ENCODE measurements at places on chromosomes 13 and 19.

DNA sequence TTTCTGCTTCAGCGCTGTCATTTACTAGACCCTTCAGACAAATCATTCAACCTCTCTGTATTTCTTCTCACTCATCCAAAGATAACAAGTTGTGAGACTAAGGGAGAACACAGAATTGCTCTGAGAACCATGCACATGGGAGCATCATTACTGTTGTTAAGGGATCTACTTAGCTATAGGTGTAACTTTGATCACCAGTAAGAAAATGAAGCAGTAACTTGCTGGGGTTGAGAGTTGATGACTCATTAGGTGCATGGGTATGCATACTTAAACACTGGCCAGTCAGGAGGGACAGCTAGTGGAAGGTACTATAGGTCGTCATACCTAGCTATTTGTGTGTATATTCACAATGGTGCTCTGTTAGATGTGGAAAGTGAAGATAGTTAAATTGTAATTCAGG lies 61.5 kb downstream of the B3GLCT start:
- DNase-seq = no peak

DNA sequence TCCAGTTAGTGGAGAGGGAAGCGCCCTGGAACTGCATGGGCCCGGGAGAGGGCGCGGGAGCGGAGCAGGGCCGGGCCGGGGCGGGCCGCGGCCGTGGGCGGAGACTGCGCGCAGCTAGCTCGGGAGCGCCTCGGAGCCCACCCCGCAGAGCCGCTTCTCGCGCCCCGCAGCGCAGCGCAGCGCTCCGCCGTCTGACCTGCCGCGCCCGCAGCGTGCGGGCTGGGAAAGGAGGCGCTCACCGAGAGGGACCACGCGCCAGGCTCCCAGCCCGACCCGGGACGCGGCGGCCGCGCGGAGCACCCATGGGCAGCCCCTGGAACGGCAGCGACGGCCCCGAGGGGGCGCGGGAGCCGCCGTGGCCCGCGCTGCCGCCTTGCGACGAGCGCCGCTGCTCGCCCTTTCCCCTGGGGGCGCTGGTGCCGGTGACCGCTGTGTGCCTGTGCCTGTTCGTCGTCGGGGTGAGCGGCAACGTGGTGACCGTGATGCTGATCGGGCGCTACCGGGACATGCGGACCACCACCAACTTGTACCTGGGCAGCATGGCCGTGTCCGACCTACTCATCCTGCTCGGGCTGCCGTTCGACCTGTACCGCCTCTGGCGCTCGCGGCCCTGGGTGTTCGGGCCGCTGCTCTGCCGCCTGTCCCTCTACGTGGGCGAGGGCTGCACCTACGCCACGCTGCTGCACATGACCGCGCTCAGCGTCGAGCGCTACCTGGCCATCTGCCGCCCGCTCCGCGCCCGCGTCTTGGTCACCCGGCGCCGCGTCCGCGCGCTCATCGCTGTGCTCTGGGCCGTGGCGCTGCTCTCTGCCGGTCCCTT lies at the start of gene MLNR:
MLNR (plus strand) TSS at position 303 of the 820 bp plus-strand sequence; CDS start at position 303, 0 bp downstream.
- no peak for DNase-seq

GRCh38 chr19:54434112-54434872 lies 14.7 kb upstream of the LENG8 start:
- no peak for DNase-seq

DNA sequence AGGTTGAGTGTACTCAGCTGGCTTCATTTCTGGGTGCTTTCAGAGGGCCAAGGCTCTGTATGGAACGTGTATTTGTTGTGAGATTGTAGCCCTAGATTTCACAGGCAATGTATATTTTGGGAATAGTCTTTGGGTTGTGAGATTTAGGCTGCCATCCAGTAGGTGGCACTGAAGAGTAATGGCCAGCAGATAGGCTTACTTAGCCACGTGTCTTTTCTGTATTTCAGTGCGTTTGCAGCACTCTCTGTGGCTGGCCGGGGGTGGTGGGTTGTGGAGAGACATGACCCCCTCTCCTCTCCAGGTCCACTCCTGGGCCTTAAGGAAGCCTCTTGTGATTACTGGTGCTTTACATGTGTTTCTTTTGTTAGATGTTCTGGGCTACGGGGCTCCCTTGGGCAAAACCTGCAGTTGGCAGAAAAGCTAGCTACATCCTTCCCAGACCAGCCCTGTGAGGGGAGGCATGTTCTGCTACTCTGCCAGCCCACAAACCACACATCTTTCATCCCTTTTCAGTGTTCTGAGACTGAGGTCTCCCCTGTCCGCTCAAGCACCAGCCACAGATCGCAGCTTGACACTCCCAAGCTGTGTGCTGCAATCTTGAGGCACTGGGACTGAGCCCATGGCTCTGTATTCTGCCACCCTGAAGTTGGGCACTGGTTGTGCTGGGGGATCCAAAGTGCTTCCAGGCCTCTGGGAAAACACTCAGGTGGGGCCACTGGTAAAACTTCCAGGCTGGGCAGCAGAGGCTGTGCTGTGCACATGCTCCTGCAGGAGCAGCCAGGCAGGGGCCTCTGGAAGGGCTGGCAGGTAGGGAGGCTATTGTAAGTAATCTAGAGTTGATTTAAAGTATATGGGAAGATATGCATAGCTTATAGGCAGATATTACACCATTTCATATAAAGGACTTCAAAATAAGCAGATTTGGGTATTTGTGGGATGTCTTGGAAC lies 1096.8 kb upstream of the PCDH20 start:
- no peak for DNase-seq

- DNase-seq = no peak
These were observed 21.3 kb upstream of the UQCR11 start for GRCh38 chr19:1626417-1627010.

- DNase-seq = no peak
These were observed 1.1 kb upstream of the ZNF581 start for GRCh38 chr19:55642153-55643002.

- no peak for DNase-seq
These were observed 26.3 kb downstream of the SAE1 start for GRCh38 chr19:47156861-47157430.

GRCh38 chr19:14112809-14113385 lies 4.7 kb downstream of the PRKACA start:
- no peak for DNase-seq

DNA sequence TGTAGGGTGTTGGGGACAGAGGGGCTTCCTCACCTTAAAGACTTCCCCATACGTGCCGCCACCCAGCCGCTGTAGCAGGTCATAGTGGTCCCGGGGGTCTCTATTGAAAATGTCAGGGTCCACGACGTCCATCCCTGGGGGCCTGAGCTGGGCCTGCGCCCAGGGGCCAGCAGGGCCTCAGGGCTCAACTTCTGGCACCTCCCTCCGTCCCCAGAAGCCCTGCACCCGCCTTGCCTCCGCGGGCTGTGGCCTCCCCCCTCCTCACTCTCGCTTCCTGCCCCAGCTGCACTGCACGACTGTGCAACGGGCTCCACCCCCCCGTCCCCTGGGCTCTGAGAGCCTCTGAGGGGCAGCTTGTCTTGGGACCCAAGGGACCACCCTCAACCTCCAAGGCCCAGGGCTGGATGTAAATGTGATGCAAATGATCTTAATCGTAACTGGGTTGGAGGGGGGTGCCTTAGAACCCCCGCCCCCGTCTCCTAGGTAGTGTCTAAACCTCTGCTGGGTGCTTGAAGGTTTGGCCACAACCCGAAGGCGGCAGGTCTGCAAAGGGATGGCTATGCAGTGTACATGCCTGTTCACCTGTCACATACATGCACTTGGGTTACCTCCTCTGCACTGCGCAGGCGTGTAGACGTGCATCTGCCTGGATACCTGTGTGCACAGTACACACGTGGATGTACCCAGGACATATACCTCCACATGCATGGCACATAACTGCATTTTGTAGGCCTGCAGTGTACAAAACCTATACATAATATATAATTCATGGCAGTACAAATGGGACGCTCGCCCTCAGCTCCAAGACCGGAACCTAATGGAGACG lies at the start of gene MAP4K1:
MAP4K1 (minus strand) TSS at position 190 of the 826 bp plus-strand sequence; CDS start at position 132, 58 bp downstream.
- no peak for DNase-seq

DNA sequence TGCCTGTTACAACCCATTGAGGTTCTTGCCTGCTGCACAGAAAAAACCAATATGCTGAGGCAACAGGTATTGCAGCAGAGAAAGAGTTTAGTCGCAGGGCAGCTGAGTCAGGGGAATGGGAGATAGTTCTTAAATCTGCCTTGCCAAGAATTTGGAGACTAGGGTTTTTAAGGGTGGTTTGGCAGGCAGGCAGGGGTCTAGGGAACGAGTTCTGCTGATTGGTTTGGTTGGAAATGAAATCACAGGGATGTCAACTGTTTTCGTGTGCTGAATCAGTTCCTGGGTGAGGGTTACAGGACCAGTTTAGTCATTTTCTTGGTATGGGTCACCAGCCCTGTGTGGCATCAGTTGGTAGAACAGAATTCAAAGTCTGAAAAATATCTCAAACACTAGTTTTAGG lies 36.6 kb downstream of the PDS5B start:
- DNase-seq = no peak

DNA sequence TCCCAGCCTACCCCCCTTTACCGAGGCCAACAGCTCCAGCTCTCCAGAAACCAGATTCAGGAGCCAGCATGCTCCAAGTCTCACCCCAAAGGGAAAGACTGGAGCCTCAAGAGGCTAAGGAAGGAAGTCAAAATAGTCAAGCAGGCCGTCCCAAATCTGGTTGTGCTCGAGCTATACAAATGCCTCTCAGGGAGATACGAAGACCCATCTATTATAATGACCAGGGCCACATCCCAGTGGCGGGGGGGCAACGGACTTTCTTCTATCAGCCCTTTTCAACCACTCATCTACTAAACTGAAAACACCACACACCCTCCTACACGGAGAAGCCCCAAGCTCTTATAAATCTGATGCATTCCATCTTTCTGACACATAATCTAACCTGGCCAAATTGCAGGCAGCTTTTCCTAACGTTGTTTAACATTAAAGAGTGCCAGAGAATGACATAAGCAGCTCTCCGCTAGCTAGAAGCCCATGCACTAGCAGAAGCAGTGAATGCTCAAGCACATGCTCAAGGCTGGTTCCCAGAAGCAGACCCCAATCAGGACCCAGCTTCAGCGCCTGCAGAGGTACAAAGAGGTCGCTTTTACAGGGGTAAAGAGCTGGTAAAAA lies 104.6 kb upstream of the ZNF98 start:
- no peak for DNase-seq

- no peak for DNase-seq
These were observed 1378.7 kb upstream of the PRR20A start for GRCh38 chr13:55761986-55762385.

DNA sequence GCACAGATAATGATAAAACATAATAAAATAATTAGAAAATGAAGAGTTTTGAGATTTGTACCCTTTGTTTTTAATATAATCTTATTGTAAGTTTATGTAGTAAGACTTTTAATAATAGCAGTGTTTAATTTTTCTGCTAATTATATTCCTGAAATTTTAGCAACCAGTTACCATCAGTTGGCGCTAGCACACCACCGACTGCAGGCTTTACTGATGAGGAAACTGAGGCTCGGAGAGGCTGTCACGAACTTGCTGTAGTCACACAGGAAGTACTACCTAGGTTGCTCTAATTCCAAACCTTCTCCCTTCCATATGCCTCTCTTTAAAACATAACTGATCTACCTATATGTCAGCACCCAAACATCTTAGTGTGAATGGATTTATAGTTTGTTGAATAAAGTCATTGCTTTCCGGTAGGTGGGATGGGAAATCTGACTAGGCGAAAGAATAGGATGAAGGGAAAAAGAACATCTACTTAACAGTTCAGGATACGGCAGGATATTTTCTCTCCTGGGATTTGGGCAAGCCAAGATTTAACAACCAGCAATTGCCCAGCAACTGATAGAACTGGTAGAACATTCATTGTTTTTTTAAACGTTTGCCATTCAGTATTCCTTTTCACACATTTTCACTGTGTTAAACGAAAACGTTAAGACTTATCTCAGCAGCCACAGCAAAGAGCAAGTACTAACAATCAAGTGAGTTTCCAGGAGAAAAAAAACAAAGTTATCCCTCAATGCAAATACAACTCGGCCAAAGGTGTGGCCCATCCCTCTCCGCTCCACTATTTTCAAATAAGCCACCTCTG lies 822 bp upstream of the RFXAP start:
- no peak for DNase-seq

DNA sequence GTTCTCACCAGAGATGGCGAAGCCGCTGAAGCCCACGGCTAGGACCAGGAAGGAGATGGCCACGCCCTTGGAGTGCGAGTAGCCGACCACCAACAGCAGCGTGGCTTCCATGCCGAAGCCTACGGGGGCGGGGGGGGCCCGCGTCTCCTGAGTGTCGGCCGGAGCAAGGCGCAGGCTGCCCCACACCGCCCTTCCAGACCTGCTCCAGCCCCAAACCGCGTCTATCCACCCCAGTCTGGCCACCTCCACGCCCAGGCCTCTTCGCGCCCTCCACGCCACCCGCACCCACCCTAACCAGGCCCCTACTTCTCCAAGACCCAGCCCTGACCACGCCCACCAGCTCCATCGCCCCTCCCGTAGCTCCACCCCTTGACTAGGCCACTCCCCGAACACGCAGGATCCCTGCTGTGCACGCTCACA lies 6.2 kb downstream of the GFY start:
- DNase-seq = no peak

- no peak for DNase-seq
These were observed 72.8 kb upstream of the PCDH8 start for GRCh38 chr13:52921194-52921593.

DNA sequence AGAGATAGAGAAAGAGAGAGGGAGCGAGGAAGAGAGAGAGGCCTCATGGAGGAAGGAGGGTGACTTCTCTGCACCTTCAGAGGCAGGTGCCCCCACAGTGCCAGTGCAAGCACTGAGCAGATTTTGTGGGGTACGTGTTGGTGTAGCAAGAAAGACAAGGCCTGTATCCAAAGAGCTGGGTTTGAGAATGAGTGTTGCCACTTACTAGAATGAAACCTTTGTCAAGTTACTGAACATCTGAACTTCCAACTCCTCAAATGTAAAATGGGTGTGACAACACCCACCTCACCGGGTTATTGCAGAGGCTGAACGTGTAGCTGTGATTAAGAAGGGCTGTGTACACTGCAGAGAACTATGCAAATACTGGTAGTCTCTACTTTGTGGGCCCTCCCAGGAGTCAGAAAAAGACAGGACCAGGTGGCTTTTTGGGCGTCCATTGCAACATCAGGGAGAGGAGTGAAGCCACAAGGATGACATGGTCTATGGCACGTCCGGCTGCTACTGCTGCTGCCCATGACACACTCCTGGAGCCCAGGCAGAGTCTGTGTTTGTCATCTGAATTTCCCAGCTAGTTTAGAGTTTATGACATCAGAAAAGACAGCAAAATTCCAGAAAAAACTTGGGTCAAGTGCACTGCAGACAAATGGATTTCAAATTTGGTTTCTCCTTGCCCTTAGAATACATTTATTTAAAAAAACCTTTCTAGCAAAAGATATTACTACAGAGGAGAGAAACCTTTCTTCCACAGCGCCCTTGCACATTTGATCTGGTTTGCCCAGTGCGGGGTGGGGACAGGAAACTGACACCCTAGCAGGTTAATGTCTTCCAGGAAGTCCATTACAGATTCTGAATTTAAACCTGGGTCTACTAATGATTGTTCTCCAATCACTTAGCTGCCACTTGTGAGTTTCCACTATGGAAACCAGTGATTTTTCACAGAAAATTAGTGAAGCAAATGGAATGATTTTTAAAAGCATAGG lies 54.0 kb upstream of the ATP12A start:
- DNase-seq = no peak

GRCh38 chr13:32642858-32643257 lies 56.6 kb downstream of the PDS5B start:
- no peak for DNase-seq

GRCh38 chr13:99390601-99391000 lies 83.4 kb upstream of the GPR183 start:
- no peak for DNase-seq
